T-helper 17 cell (primary cell): ENCODE measurements at places on chromosomes 1 and 21.

DNA sequence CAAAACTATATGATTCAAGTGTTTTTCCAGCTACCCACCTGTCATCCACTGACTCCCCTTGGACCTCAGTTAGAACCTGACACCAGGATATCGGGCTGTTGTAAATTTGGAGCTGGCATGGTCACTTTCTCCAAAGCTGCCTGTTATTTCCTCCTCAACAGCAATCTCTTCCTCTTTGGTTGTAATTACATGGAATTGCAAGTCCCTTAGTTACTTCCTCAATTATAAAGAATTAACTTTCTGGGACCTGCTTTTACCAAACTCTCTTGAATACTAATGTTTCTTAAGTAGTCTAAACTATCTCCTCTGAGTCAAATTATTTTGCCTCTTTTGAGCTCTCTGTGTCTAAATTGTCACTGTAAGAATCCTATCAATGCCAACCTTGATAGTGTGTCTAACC lies 150.3 kb upstream of the SGIP1 start:
- DNase-seq = no peak

- no peak for DNase-seq
Observed at GRCh38 chr1:12464045-12464461, 154.0 kb downstream of the DHRS3 start.

- DNase-seq = no peak
Observed at GRCh38 chr1:18940303-18941020, 16.0 kb downstream of the IFFO2 start.

DNA sequence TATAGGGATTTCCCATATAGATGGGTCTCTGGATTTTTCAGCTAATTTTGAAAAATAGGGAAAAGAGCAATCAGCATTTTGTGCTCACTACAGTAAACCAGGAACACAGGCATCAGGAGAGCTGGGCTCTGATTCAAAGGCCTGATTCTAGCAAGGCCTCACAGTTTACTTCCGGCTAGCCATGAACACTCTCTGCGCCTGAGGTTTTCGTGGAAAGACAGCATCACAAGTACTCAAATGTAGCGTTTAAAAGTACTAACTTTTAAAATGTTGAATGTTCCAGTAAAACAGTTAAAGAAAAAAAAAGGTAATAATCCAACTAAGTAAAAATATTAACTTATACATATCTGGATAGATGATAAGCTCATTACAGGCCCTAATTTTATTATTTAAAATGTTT lies 120.6 kb downstream of the SLC45A1 start:
- DNase-seq = no peak

DNA sequence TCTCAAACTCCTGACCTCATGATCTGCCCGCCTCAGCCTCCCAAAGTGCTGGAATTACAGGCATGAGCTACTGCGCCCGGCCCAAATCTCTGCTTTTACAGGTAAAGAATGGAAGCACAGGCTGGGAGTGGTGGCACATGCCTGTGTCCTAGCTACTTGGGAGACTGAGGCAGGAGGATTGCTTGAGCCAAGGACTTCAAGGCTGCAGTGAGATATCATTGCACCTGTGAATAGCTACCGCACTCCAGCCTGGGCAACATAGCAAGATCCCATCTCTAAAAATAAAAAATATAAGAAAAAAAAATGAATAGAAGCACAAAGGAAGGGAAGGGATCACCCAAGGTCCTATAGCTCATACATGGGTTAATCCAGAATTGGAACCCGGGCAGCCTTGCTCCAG lies 15.0 kb downstream of the ALPL start:
- DNase-seq = no peak
